ENCODE measurements at places on chromosomes 13 and 19.

- DNase-seq: no peak
Measured at GRCh38 chr13:69010789-69011188, 1096.8 kb upstream of the ATXN8OS start.

- DNase-seq: no peak
Measured at GRCh38 chr13:49693191-49693733, 2.0 kb upstream of the EBPL start.

- DNase-seq: no peak
Measured at GRCh38 chr13:80337288-80338081, 3.4 kb downstream of the SPRY2 start.

GRCh38 chr19:33287927-33288326, 14.4 kb downstream of the CEBPA start:
- no peak for DNase-seq

- DNase-seq: no peak
Measured at GRCh38 chr19:51980116-51980736, 6.4 kb downstream of the ZNF350 start.

- DNase-seq: no peak
Measured at GRCh38 chr13:51524829-51525566, 59.3 kb upstream of the WDFY2 start.

GRCh38 chr19:16325641-16326400, 1.2 kb downstream of the KLF2 start:
- no peak for DNase-seq

GRCh38 chr13:23140492-23140891, 40.3 kb upstream of the SGCG start:
- DNase-seq: no peak

DNA sequence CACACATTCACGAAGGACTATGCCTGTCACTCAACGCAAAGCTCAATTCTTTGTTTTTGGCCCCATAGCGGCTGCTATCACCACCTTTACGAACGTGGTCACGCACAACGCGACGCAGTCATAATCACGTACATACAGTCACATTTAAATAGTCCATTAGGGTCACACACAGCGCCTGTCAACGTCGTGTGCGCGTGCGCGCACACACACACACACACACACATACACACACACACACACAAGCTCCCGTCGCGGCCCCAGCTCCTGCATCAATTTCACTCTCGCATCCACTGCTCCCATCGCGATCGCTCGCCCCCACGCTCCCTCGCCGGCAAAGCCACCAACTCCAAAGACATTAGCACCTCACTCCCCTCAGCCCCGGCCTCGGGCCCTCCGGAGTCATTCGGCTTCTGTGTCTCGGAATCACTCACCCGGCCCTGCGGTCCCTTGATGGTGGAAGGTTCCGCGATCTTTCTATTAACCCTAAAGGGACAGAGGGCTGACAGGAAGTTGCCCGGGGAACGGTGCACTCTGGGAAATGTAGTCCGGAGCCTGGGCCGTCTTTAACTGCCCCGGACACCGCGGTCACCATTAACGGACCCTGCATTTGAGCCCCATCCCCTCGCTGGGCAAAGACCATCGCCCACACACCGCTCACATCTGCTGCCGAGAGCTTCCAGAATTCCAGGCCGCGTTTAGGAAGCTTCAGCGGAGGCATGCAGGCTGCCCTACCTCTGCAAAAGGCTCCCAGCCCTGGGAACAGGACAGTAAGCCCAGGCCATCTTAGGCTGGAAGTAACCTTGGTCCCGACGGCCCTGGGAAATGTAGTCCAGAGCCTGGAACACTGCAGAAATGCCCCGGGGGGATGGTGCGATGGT, at the start of gene ZNF790:
Gene ZNF790 (minus strand): TSS at position 482 of the 878 bp plus-strand sequence. CDS start 12,768 bp downstream, outside the sequence.
- peak; percentile 85 for DNase-seq

DNA sequence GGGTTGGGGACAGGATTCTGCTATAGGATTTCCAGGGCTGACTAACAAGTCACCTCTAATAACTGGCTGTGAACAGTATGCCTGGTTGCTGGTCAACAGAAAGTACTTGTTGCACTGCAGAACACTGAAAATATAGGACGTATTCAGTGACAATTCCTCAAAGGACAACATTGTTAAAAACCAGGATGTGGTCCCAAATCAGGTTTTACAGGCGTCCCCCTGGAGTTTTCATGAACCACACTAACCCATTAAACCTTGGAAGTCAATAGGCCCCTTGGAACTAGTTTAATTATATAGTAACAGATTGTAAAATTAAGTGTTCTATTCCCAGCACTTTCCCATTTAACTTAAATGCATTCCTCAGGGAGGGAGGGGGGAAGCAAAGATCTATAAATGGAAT, 495.4 kb downstream of the TBC1D4 start:
- no peak for DNase-seq

GRCh38 chr13:25608181-25608580, 236.4 kb downstream of the ATP8A2 start:
- DNase-seq: no peak

GRCh38 chr19:58563823-58564222, 5.4 kb upstream of the UBE2M start:
- DNase-seq: no peak

DNA sequence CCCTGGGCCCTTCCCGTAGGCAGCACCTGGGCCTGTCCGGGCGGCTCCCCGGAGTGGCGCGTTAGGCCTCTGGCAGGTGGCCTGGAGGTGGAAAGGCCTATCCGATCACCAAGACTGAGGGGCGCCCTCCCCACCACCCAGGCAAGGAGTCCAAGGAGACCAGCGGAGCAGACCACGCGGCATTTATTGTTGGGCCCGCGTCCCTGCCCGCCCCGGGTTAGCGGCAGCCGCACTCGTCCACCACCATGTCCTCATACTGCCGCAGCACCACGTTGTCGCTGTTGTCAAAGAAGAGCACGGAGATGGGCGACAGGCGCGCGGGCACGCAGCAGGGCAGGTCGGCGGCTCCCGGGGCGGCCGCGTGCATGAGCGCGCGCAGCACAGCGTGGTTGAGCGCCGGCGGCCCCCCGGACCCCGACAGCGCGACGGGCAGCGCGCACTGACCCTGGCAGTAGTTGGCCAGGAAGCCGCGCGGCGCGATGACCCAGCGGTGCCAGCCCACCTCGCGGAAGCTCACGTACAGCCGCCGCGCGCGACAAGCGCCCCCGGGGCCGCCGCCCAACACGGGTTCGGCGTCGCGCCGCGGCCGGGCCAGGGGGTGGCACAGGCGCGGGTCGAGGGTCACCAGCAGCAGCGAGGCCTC, 27.5 kb downstream of the CERS1 start:
- no peak for DNase-seq

All from activated naive CD4-positive, alpha-beta T cell treated with anti-CD3 and anti-CD28 coated beads, Interleukin-2, amount 50 U/mL, for 72 hours (primary cell).